Inflammatory macrophage treated with lipopolysaccharide for 4 hours (primary cell): ENCODE measurements at places on chromosomes 2 and 18.

DNA sequence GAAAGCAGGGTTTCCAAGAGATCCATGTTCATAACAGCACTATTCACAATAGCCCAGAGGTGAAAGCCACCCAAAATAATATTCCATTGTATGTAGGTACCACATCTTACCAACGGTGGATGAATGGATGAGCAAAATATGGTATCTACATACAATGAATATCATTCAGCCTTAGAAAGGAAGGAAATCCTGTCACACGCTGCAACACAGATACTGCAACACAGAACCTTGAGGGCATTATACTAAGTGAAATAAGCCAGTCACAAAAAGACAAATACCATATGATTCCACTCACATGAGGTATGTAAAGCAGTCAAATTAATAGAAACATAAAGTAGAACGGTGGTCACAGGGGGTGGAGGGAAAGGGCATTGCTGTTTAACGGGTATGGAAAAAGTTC is 155.7 kb downstream of the DTNB start:
- no peak for DNase-seq

GRCh38 chr2:79876430-79876829 is 363.6 kb downstream of the CTNNA2 start:
- no peak for DNase-seq

GRCh38 chr2:214075456-214075855 is 335.4 kb upstream of the VWC2L start:
- no peak for DNase-seq

- DNase-seq: peak; percentile 87
Measured at GRCh38 chr2:238136820-238137537, 1.5 kb upstream of the KLHL30 start.

DNA sequence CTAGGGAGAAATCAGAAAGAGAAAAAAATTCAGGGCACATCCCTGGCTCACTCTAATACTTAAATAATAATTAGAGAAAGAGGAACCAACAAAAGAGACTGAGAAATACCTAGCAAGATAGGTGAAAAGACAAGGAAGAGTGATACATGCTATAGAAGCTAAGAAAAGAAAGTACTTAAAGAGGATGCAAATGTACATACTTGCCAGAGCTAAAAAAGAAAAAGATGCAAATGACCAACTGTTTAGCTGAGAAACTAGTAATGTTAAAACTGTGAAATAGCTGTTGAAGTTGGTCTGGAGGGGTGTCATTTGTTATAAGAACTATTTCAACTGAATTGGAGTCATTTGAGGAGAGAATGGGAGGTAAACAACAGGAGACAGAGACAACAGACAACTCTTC is 412.2 kb downstream of the SPAG16 start:
- no peak for DNase-seq

GRCh38 chr2:64296695-64297346 is 152.6 kb upstream of the PELI1 start:
- DNase-seq: no peak

DNA sequence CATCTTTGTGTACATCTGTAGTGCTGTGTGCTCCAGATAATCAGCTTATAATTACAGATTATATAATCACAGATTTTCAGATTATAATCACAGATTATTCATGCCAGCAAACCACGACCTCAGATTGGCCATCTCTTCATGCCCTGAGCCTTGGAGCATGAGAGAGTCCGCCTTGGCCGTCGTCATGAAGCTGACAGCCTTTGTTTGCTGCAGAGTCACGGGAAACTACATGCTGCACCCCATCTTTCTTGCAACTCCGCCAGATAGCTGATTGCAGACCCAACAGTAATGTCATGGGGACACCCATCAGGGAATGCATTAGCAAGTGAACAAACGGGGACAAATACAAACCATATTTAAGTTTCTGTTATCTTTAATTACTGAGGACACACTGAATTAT is 7.3 kb downstream of the TMEM178A start:
- no peak for DNase-seq

DNA sequence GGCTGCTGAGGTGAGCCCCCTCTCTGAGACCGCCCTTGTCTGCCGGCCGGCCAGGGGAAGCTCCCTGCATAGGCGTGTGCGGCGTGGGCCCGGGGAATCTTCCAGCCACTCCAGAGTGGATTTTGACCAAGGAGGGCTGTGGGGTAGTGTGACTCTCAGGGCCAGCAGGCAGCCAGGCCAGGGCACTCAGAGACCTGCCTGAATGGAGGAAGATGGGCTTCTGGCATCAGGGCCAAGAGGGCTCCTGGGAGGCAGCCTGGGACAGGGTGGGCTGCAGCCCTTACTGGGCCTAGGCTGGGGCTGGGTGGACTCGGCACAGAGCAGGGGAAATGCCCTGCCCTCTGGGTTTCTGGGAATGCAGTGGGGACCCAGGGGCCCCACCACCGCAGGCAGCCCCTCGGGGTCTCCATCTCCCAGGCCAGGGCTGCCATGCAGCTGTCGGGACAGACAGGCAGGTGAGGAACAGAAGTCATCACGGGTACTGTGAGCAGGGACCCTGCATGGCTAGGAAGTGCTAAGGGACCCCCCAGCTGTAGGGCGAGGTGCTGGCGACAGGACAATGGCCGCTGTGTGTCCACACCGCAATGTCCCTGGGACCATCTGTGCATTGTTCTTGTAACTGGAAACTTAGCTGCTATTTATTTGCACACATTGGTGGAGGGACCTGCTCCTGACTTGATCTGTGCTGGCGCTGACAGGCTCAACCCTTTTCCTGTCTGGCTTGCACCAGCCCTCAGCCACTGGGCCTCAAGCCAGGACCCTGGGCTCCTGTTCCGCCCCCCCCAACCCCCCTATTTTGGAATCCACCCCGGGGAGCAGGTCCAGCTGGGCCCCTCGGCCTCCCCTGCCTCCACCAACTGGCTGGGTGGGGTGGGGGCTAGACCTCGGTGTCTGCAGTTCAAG is 4.1 kb downstream of the PDCD1 start:
- no peak for DNase-seq

DNA sequence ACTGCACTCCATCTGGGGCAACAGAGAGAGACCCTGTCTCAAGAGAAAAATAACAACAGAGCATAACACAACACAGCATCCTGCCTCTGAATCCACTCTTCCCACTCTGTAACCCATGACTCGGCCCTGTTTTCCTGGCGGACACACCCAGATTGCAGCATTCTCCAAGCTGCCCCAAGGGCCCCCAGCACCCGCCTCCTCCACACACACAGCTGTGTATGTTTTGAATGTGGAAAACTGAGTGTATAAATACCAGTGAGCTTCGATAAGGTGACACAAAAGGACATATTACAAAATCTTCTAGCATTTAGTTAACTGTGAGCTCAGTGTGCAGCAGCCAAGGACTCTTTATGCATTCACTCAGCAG is 13.0 kb downstream of the IMPA2 start:
- DNase-seq: peak; percentile 51

DNA sequence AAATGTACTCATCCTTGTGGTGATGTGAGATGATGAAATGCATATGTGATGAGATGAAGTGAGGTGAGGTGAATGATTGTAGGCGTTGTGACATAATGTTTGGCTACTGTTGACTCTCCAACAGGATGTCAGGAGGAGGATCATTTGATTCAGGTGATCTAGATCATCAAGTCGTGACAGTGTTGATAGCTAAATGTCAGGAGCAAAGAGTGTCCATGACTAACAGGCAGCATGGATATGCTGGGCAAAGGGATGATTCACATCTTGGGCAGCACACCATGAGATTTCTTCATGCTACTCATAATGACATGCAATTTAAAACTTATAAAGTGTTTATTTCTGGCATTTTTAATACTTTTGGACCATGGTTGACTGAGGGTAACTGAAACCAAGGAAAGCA is 40.2 kb upstream of the UBXN4 start:
- no peak for DNase-seq

GRCh38 chr2:9518163-9518562 is 37.5 kb downstream of the ADAM17 start:
- DNase-seq: no peak

- DNase-seq: no peak
Measured at GRCh38 chr2:219627103-219628100, at the start of gene SLC4A3. SLC4A3 (plus strand) TSS chr2:219627630; CDS start chr2:219627993, 363 bp downstream.

DNA sequence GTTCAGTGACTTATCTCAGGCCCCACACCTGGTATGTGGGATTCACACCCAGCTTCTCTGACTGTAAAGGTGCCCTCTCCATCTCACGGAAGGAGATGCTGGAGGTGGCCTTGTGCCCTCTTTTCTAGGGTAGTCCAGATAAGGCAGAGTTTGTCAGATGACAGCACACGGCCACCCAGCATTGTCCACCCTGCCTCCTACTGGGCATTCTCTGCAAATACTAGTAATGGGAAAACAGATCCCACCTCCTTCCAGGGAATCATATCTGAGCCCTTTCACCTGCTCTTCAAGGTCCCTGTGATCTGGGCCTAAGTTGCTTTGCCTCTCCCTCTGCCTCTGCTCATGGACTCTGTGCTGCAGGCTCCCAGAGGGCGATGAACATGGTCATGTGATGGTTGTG is 214.7 kb downstream of the CLIP4 start:
- DNase-seq: peak; percentile 7

- no peak for DNase-seq
Measured at GRCh38 chr2:178917555-178917954, 110.3 kb upstream of the TTN start.

DNA sequence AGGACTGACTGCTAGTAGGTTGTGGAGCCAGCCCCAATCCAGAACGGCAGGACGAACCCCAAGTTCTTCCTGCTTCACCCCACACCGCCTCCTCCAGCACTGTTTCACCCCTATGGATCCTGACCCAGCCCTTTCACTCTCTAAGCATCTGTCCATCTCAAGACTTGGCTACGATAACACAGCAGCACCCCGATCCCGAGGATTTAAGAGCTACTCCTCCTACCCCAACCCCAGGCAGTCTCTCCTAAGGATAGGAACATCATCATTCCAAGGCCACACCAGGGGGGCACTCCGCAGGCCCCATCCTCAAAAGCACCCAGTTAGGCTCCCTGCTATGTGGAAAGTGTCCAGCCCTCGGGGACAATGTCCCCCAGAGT is 645 bp downstream of the KCTD18 start:
- no peak for DNase-seq

- DNase-seq: peak; percentile 61
Measured at GRCh38 chr2:26577442-26578112, 63.6 kb downstream of the CIB4 start.

DNA sequence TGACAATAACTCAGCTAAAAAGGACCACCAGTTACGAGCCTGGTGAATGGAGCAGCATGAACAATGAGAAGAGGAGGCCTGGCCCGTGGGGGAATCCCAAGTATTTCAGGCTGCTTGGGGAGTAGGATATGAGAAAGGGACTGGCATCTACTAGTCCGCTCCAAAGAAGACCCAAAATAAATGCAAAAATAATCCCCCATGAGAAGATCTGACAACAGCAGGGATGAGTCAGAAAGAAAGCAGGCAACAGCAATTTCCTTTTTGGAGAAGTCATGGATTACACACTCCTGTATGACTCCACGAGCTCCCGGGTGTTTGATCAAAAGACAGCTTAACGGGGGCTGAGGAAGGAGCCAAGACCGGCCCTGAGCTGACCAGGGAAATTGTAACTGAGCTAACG is 111.4 kb downstream of the SOX11 start:
- no peak for DNase-seq

DNA sequence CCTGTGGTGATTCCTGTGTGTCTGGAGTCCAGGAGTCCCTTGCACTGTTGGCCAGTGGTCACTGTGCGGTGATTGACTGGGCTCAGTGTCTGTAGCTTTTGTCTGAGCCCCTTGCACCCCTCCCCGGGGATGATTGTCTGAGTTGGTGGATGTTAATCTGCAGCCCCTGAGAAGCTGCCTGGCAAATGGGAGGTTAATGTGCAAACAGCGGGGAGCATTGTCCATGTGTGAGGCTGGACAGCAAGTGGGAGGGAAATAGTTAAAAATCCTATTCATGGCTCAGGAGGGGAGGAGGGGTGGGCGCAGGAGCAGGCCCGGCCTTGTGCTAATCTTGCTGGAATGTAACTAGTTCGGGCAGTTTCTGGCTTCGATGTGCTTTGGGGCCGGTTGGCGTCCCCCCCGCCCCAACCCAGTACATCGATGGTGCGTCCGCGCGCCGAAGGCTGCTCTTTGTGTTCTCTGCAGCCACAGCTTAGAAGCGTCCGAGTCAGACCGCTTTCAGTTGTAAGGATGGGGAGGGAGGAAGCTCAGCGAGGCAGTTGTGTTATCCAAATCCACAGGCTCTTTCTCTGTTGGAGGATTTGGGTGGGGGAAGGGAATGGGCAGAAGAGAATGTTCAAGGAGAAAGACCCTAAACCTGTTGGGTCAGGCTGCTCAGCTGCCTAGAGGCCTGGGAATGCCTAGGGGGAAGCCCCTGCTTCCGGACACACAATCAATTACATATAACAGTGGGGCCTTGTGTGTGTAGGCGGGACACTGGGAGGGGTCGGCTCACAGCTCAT is 71.8 kb downstream of the TGOLN2 start:
- no peak for DNase-seq

DNA sequence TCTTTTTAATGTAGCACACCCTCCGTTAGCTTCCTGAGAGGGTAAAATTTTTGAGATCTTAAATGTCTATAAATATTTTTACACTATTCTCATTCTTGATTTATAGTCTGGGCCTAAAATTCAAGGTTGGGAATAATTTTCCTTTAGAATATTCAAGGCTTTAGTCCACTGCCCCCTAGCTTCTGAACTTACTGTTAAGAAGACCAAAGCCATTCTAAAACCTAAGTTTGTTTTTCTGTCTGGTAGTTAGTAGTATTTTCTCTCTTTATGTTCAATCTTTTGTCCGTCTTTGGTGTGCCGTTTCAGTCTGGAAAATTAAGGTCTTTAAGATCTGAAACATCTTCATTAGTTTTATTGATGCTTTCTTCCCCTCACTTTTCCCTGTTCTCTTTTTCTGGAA is 14.5 kb downstream of the OSBPL6 start:
- DNase-seq: no peak

GRCh38 chr2:235634435-235635158 is 140.8 kb downstream of the AGAP1 start:
- no peak for DNase-seq

GRCh38 chr2:6647046-6647445 is 218.7 kb downstream of the CMPK2 start:
- no peak for DNase-seq

DNA sequence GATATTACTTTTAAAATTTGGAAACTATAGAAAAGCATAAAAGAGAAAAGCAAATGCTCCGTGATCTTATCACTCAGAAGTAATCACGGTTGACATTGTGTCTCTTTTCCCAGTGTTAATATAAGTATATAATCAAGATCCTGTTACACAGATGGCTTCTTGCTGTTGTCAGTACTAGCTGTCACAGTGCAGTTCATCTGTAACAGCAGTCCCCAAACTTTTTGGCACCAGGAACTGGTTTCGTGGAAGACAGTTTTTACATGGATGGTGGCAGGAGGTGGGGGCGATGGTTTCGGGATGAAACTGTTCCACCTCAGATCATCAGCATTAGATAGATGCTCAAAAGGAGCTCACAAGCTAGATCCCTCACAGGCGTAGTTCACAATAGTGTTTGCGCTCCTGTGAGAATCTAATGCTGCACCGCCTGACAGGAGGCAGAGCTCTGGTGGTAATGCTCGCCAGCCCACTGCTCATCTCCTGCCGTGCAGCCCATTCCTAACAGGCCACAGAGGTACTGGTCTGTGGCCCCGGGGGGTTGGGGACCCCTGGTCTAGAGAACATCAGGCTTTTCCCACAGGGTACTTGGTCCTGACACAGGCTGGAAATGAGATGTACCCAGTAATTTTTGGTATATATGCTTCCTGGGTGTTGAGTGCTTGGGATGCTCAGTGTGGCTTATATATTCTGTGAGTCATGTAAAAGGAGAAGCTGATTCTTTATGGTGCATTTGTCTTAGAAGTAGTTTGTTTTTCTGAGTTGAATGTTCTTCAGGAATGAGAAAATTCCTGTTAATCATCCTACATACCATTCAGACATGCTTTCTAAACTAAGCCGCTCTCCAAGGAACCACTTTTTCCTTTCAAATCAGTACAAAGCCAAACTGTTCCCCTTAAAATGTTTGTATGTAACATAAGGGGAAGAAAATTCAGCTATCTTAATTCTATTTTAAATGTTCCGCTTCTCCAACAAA is 121.8 kb downstream of the NCK2 start:
- peak; percentile 17 for DNase-seq
